ENCODE measurements at places on chromosomes 2 and 18. TPM values are rescaled to one million over a fixed set of nuclear protein-coding genes. Genes with fewer than 3 reads are reported as not detected.

GRCh38 chr2:203718087-203718486, 11.6 kb downstream of the CD28 start:
- no peak overlapping the region for H3K27ac ChIP-seq
- no peaks in the 10 kb centered on the region for H3K36me3 ChIP-seq
- H3K4me1 ChIP-seq = peaks cover 13% of the 10 kb centered on the region
- DNase-seq = no peak

The DNER gene
- total RNA-seq = 0.16 TPM

DNA sequence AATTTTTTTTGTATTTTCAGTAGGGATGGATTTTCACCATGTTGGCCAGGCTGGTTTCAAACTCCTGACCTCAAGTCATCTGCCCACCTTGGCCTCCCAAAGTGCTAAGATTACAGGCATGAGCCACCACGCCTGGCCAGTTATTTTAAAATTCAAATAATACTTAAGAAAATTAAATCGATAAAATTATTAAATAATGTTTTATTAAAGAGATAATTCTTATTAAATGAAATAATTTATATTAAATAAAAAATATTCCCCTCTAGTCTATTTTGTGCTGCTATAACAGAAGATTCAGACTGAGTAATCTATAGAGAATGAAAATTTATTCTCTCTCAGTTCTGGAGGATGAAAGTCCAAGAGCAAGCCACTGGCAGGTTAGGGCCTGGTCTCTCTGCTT, 61.2 kb downstream of the PDK1 start:
- no peak overlapping the region for H3K27ac ChIP-seq
- no peaks in the 10 kb centered on the region for H3K36me3 ChIP-seq
- H3K4me1 ChIP-seq = no peaks in the 10 kb centered on the region

- H3K27me3 ChIP-seq = no peaks in the 10 kb centered on the region
- no peaks in the 10 kb centered on the region for H3K4me1 ChIP-seq
- H3K4me3 ChIP-seq = no peak overlapping the region
- no peaks in the 10 kb centered on the region for H3K36me3 ChIP-seq
These were observed 84.1 kb downstream of the ALPK2 start for GRCh38 chr18:58544616-58545337.

GRCh38 chr2:207720517-207721187, 9.2 kb downstream of the CCNYL1 start:
- no peak overlapping the region for H3K27ac ChIP-seq
- H3K36me3 ChIP-seq = peaks cover 10% of the 10 kb centered on the region
- no peak for DNase-seq

DNA sequence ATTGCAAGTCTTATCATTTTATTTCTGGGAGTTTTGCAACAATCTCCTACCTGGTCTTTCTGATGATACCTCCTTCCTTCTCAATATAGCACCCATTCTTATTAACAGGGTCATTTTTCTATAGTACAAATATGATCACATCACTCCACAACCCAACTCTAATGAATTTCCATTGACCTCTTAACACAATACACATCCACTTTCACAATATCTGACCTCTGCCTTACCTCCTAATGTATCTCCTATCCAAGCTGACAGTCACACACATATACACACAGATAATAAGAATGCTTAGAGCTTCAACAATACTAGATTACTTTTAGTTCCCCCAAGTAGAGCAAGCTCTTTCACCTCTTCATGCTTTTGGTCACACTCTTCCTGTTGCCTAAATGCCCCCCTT, 40.9 kb downstream of the EVA1A start:
- H3K36me3 ChIP-seq = no peaks in the 10 kb centered on the region
- H3K27ac ChIP-seq = no peak overlapping the region
- H3K4me3 ChIP-seq = no peak overlapping the region
- no peaks in the 10 kb centered on the region for H3K27me3 ChIP-seq
- DNase-seq = no peak
- no peaks in the 10 kb centered on the region for H3K4me1 ChIP-seq

The CHRNG gene
- total RNA-seq = not detected

The TTC39C gene
- total RNA-seq = 10.0 TPM

The TMEM247 gene
- total RNA-seq = not detected

- no peaks in the 10 kb centered on the region for H3K27me3 ChIP-seq
These were observed 264.8 kb downstream of the C1D start for GRCh38 chr2:67797801-67798540.

GRCh38 chr2:157058161-157058560, 199.3 kb upstream of the GALNT5 start:
- no peaks in the 10 kb centered on the region for H3K27me3 ChIP-seq
- no peak overlapping the region for H3K4me3 ChIP-seq
- H3K27ac ChIP-seq = no peak overlapping the region
- H3K36me3 ChIP-seq = no peaks in the 10 kb centered on the region
- no peaks in the 10 kb centered on the region for H3K4me1 ChIP-seq

- DNase-seq = no peak
- H3K4me1 ChIP-seq = peaks cover 3% of the 10 kb centered on the region
- no peaks in the 10 kb centered on the region for H3K36me3 ChIP-seq
- no peak overlapping the region for H3K4me3 ChIP-seq
These were observed 222.6 kb downstream of the SETBP1 start for GRCh38 chr18:44903327-44903726.

DNA sequence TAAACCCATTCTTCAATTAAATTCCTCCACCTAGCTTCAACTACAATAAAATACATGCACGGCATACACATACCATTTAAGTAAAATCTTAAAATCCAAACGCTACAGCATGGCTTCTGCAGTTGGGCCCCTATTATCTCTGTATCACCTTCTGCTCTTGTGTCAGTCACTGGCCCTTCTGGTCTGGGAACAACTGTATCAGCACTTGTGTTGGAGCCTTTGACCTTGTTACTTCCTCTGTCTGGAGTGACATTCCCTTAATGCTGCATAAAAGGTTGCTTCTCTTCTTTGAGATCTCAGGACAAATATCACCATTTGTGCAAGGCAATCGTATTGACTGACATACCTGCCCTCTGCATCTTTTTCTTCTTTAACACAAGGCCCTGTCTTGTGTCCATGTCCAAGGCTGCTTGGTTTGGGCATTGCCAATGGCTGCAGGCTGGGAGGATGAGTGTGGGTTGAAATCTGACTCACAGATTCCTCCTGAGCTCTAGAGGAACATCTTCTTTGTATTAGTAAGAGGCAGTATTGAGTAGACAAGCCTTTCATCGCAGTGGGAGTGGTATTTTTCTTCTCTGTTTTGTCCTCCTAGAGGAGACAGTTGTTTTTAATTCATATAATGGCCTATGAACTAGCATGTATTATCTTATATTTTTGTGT, 267.8 kb upstream of the TRIB2 start:
- no peak for DNase-seq
- H3K4me1 ChIP-seq = peaks cover 8% of the 10 kb centered on the region
- no peak overlapping the region for H3K27ac ChIP-seq
- no peak overlapping the region for H3K4me3 ChIP-seq
- no peaks in the 10 kb centered on the region for H3K36me3 ChIP-seq

DNA sequence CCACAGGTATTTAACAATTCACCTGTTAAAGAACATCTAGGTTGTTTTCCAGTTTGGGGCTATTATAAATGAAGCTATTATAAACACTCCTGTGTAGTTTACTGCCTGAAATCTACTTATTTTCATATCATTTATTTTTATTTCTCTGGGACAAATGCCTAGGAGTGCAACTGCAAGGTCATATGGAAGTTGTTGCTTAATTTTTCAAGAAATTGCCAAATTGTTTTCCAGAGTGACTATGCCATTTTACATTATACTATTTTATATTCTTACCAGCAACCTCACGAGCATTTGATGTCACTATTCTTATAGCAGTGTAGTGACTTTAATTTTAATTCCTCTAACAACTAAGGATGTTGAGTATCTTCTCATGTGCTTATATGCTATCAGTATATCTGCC, 298.4 kb downstream of the EXOC6B start:
- no peak for DNase-seq
- no peaks in the 10 kb centered on the region for H3K36me3 ChIP-seq
- no peak overlapping the region for H3K27ac ChIP-seq
- H3K4me3 ChIP-seq = no peak overlapping the region
- no peaks in the 10 kb centered on the region for H3K27me3 ChIP-seq

The HNMT gene
- total RNA-seq = 8.4 TPM

GRCh38 chr2:215598376-215598975, 162.6 kb upstream of the FN1 start:
- no peaks in the 10 kb centered on the region for H3K36me3 ChIP-seq
- no peaks in the 10 kb centered on the region for H3K4me1 ChIP-seq
- no peak for DNase-seq
- no peak overlapping the region for H3K27ac ChIP-seq
- H3K27me3 ChIP-seq = no peaks in the 10 kb centered on the region
- no peak overlapping the region for H3K4me3 ChIP-seq

GRCh38 chr2:207328944-207329386, 163.2 kb upstream of the KLF7 start:
- no peaks in the 10 kb centered on the region for H3K36me3 ChIP-seq
- H3K27me3 ChIP-seq = no peaks in the 10 kb centered on the region
- DNase-seq = no peak
- no peak overlapping the region for H3K27ac ChIP-seq

DNA sequence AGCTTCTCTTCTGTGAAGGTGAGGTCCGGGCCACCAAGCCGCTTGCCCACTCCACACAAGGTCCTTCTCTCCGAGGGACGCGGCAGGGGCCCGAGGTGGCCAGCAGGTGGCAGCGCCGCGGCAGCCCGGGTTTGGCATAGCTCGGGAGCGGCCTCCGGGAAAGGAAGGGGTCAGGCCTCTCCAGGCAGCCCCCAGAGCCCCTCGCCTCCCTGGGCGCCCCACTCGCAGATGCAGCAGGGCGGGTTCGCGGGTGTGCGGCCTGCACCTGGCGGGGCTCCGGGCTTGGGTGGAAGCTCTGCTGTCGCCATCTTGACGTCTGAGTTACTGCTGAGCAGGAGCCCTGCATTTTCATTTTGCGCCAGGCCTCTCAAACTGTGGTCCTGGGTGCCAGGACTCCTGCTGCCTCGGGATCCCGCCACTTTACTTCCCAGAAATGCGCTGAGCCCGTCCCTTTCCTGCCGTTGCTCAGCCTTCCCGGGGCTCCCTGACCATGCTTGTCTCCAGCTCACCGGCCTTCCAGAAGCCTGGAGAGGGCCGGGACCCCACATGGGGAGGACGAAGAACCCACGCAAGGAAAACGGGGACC, 18.6 kb upstream of the NCL start:
- DNase-seq = peak; percentile 91
- no peak overlapping the region for H3K4me3 ChIP-seq
- H3K27me3 ChIP-seq = no peaks in the 10 kb centered on the region
- no peaks in the 10 kb centered on the region for H3K4me1 ChIP-seq
- H3K27ac ChIP-seq = no peak overlapping the region

The CD8A gene
- total RNA-seq = not detected

DNA sequence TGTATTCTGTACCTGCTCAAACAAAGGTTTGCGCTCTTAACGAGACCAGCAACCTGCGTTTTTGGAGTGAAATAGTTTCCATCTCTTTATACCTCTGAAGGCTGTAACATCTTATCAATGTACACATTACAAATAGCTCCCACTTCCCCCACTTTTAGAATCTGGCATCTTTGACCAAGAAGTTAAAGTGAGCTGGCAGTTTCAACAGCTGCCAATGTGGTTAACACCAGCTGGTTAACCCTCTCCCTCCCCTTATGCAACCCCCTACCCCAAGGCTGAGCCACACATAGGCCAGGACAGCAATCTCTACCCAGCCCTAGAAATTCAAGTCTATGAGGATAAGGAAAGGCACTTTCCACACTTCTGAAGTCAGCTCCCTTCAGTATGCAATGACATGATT, 2.2 kb upstream of the SERTAD2 start:
- H3K4me1 ChIP-seq = no peaks in the 10 kb centered on the region
- H3K4me3 ChIP-seq = no peak overlapping the region
- no peaks in the 10 kb centered on the region for H3K27me3 ChIP-seq
- DNase-seq = no peak

- DNase-seq = no peak
- no peak overlapping the region for H3K27ac ChIP-seq
- no peak overlapping the region for H3K4me3 ChIP-seq
- H3K36me3 ChIP-seq = peaks cover 74% of the 10 kb centered on the region
- H3K27me3 ChIP-seq = no peaks in the 10 kb centered on the region
These were observed 37.0 kb upstream of the GRHL1 start for GRCh38 chr2:9914384-9915065.

DNA sequence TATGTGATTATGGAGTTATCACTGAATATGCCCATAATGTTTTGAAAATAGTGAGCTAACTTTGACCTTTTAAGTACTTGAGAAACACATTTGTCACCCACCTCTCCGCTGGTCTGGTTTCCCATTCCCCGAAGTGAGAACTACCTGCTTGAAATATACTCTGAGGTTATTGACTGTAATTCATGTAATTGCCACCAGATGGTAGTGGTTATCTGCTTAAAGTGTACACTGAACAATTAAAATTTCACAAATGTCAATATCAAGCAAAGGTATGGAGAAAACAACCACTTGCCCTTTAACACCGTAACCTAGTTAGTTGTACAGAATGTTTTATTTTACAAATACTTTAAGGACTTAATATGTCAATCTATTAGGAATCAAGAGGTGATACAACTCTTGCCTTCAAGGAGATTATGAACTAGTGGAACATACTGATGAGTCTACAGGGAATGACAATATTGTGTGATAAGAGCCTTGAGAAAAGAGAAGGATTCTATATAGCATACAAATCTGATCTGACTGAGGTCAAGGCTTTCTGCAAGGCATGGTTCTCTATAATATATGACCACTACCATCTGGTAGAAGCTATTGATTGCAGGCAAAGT, 316.8 kb upstream of the KCNH7 start:
- H3K27ac ChIP-seq = no peak overlapping the region
- no peaks in the 10 kb centered on the region for H3K36me3 ChIP-seq
- DNase-seq = no peak

DNA sequence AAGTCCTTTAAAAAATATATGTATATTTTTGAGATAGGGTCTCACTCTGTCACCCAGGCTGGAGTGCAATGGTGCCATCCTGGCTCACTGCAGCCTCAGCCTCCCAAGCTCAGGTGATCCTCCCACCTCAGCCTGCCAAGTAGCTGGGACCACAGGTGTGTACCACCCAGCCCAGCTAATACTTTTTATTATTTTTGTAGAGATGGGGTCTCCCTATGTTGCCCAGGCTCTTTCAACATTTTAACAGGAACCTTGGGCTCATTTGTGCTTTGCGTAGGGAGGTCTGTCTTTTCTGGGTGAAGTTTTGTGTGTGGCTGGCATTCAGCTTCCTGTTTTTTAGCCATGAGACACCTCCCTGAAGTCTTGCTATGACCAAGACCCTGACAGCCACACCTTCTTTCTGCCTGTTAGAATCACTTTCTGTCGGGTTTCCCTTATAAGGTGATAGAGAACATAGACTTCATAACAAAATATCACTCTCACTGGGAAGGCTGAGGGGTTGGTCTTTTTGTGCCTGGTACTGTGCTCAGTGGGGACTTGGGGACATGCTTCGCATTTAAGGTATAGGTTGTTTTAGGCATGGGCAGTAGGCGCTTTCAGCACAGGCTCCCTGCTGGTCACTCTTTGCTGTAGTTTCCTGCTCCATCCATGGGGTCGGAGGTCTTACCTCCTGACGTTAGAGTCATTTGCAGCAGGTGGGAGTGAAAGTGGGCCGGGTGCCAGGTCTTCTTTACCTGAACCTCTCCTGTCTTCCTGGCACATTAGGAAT, 3.4 kb downstream of the RAB31 start:
- no peaks in the 10 kb centered on the region for H3K36me3 ChIP-seq
- peaks cover 60% of the 10 kb centered on the region for H3K27me3 ChIP-seq
- no peak for DNase-seq

- DNase-seq = peak; percentile 40
- peaks cover 24% of the 10 kb centered on the region for H3K4me1 ChIP-seq
- H3K36me3 ChIP-seq = no peaks in the 10 kb centered on the region
- H3K27me3 ChIP-seq = no peaks in the 10 kb centered on the region
- no peak overlapping the region for H3K27ac ChIP-seq
These were observed 81.1 kb downstream of the SOWAHC start for GRCh38 chr2:109695290-109695689.
